ENCODE measurements at places on chromosomes 6 and 20.

DNA sequence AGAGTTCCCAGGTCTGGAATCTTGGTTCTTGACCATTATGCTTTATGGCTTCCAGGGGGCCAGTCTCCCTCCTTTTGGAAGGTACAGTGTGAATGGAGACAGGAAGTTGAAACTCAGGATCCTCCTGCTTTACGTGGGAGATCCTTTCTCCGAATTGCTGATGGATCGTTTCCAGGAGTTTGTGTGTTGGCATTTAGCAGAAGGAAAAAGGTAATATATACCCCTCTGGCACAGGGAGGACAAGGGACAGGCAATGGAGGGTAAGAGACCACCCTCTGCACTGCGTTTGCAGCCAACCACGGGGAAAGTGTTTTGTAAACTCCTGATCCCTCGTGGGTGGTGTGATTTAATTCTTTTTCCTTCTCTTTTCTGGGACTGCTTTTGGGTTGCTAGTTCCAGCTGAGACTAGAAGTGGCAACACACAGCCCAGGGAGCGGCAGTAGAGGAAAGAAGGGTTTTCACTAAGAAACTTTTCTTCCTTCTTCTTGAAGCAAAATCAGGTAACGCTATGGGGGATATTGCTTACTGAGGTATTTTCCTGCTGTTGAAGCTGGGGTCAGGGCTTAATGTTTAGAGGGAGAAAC lies 257.6 kb upstream of the SUPT3H start:
- ATAC-seq = no peak

- ATAC-seq = no peak
Measured at GRCh38 chr20:2385496-2385895, 4.8 kb downstream of the TGM6 start.

- ATAC-seq = peak; percentile 36
Measured at GRCh38 chr6:68718385-68719073, 83.4 kb downstream of the ADGRB3 start.

DNA sequence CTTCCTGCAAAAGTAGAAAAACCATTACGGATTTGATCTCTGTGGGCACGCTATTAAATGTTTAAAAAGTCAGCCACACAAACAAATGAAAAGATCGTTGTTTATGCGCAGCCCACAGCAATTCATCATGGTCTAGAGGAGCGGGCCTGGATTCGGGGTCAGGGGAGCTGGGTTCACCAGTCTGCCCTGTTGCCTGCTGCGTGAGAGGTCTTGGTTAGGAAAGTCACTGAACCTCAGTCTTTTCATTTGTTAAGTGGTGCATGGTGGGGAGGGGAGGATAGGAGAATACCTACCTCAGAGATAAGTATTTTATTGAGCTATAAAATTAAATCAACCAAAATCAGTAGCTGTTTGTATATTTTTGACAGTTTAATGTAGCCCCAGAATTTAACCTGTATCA lies 47.3 kb upstream of the FYN start:
- ATAC-seq = no peak

DNA sequence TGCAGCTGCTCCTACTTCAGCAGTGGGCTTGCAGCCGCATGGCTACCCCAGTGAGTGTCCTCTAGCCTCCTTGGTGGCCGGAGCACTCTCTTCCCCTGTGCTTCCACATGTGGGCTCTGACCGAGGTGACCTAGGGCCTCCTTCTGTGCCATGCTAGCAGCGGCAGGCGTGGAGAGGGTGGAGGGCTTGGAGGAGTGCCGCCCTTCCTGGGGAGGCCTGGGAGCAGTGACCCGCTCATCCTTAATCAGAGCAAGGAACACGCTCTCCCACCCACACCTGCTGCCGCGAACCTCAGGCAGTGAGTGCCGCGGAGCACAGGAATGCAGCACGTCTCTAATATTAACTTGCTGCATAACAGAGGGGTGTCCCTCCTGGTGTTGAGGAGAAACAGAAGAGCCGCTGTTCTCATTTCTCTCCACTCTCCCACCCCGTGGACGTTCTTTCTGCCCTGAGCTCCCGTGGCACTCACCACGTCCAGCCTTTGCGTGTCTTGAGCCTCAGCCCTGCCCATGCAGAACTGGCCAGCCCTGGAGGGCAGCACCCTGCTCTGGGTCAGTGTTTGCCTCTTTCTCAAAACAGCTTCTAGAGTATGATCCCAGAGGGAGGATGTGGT lies 31.9 kb downstream of the DUSP22 start:
- ATAC-seq = no peak

DNA sequence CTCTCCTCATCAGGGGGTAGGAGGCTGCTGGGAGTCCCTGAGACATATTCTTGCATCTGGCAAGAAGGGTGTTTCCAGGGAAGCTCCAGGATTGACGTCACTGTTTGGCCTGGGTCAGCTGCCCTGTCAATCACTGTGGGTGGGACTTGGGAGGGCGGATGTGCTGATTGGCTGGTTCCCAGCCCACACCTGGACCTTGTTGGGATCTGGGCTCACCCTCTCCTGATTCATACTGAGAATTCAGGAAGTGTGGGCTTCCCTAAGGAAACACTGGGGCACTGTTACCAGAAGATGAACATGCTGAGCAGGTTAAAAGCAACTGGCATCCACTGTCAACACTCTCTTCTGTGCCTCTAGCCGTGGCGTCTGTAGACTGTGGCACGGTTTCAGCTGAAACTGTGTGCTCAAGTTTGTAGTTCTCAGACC lies 36.5 kb downstream of the CDH26 start:
- ATAC-seq = peak; percentile 50
